Stimulated activated CD4-positive, alpha-beta T cell treated with anti-CD3 and anti-CD28 coated beads, Interleukin-15, amount 100 ng/mL, for 1 hour (primary cell): ENCODE measurements at places on chromosomes 4 and X.

GRCh38 chr4:165662341-165662740 is 210.7 kb upstream of the TLL1 start:
- no peak for DNase-seq

DNA sequence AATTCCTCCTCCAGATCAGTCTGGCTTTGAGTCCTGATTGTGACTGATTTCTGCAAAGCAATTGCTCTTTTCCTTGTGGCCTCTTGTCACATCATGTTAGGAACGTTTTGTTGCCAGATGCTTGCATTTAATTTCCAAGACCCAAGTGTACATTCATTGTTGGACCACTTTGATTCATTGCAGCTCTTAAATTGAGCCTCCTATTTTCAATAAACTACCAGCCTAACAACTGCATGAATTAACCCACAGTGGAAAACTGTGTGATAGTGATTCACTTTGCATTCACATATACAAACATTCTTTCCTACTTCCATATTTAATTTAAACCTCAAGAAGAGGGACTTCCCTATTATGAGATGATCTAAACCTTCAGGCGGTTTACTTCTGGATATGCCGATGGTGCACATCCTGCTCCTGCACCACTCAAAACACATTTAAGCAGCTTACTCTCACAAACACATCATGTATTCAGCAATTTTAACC is 118.4 kb downstream of the AFF1 start:
- DNase-seq: no peak

DNA sequence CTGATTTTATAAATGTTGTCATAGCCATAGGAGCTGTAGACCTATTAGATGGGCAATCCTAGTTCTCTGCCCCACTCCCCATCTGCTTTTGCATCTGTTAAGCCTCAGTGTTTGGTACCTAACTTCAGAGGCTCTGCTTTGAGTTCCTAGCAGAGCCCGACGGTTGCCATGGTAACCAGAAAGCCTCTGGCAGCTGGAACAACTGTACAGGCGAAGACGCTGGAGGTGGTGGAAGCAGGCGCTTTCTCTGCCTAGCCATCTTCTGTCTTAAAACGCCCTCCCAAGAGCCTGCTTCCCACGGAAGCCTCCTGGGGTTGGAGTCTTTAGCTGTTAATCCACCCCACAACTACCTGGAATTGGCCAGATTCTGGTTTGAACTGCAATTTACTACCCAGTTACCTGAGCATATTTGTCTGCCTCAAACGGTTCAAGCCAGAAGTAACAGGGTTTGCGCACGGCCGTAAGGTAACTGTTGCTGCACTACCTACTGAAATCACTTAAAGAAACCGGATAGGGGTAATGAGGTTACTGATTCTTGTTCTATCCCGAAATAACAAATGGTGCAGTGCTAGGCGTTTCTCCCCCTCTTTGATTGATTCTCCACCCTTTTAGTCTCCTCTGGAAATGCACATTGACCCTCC is 1.0 kb upstream of the GABRG1 start:
- DNase-seq: no peak

DNA sequence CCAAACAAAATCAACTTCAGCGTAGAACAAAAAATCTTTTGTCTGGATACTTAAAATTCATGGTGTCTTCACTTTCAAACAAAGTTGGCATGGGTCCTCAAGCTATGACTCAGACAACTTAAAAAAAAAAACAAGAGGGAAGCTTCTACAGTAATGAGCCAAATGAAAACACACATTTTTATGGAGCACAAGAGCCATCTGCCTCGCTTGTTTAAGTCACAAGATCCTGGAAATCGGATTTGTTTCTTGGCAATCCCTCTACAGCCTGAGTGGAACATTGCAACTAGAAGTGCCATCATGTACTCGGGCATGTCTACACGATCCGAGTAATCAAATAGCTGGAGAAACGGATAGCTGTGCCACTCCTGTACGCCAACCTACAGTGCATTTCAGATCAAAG is 22.6 kb downstream of the LAMP2 start:
- no peak for DNase-seq

GRCh38 chr4:105194328-105195231 is 47.9 kb downstream of the TET2 start:
- no peak for DNase-seq
